Effector memory CD4-positive, alpha-beta T cell (primary cell): ENCODE measurements at places on chromosomes 4 and X.

DNA sequence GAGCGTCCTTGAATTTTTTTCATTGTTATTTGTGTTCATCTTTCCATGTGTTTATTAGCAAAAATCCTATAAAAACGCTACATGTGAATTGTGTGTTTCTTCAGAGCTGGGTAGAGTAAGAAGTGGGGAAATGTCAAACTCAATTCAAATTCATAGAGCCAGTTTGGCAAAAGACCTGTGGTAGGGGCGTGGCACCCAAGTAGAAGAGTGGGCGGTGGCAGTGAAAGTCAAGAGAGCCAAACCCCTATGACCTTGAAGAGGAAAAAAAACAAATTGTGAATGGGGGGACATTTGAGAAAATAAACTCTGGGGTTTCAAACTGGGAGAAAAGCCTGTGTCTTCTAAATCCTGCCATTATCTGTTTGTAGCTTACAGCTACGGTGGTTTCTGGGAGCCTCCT, 4.4 kb upstream of the FOXO4 start:
- peaks cover under 1% of the 10 kb centered on the region for H3K4me1 ChIP-seq
- H3K36me3 ChIP-seq = no peaks in the 10 kb centered on the region
- no peak overlapping the region for H3K4me3 ChIP-seq
- no peak overlapping the region for H3K27ac ChIP-seq

DNA sequence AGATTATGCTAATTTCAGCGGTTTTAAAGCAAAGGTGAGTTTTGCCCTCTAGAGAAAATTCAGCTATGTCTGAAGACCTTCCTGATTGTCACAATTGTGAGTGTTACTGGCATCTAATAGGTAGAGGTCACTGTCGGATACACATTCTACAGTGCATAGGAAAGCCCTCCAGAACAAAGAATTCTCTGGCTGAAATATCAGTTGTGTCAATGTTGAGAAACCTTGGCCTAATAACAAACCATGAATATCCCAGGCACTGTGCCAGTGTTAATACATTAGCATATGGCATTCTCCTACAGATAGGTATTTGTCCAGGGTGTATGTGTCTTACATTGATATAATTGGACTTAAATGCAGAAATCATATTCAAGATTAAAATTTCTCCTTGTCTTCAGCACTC, 294.3 kb downstream of the FSTL5 start:
- H3K36me3 ChIP-seq = no peaks in the 10 kb centered on the region
- H3K4me1 ChIP-seq = no peaks in the 10 kb centered on the region
- H3K27ac ChIP-seq = no peak overlapping the region

DNA sequence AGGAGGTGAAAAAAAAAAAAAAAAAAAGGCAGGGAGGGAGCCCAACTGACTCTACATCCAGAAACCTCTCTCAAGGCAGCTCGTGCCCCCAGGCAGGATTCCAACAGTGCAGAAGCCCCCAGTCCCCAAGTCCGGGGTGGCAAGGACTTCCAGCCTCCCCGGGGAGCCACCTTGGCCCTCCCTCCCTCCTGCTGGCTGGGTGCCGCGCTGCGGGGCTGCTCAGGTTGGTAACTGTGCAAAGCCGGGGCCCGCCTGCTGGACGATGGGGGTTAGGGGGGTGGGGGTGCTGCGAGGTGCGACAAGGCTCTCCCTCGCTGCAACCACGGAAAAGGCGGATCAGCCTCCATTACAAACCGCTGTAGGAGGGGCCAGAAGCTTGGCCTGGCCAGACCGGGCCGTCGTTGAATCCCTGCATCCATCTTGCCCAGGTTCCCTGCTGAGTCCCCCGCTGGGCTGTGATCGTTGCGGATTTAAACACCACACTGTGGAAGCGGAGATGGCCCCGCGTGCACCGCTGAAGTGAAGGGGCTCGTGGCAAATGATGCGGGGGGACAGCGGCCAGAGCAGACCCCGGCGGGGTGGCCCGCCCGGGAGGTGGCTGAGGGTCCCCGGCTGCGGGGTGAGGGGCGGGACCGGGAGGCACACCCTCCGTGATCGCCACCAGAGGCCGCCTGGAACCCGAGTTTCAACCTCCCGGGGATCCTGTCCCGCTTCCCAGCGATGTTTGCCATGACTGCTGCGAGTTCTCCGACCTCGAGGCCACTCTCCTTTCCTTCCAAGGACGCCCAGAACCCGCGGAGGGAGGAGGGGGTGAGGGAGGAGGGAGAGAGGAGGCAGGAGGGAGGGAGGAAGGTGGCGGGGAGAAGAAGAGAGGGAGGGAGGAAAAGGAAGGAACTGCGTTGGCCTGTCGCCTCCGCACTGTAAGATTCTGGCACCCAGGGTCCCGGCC, 58.0 kb upstream of the DDX3X start:
- H3K27me3 ChIP-seq = no peaks in the 10 kb centered on the region
- H3K4me3 ChIP-seq = peak overlapping the region; percentile 54
- no peaks in the 10 kb centered on the region for H3K36me3 ChIP-seq
- H3K4me1 ChIP-seq = peaks cover 7% of the 10 kb centered on the region

DNA sequence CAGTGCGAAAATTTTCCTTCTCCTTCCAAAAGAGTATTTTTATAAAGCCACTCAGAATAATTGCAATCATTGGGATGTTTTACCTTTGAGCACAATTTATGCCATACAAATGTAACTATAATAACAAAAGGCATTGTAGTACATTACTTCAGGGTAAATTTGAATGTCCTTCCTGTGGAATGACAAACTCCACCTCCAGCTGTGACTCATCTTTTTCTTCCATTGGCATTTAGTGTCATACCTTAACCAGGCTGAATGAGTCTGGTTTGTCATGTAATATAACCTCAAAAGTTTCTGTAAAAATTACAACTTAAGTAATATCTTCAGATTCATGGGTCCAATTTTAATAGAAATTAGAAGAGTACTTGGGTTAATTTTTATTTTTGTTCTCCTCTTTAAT, 93.3 kb downstream of the TMEM47 start:
- no peak overlapping the region for H3K27ac ChIP-seq
- no peak overlapping the region for H3K4me3 ChIP-seq
- H3K36me3 ChIP-seq = no peaks in the 10 kb centered on the region
- H3K4me1 ChIP-seq = no peaks in the 10 kb centered on the region
- no peak for DNase-seq

GRCh38 chr4:184450045-184450444, 24.3 kb downstream of the IRF2 start:
- DNase-seq = no peak
- H3K36me3 ChIP-seq = no peaks in the 10 kb centered on the region
- no peaks in the 10 kb centered on the region for H3K27me3 ChIP-seq
- H3K27ac ChIP-seq = no peak overlapping the region

- H3K4me3 ChIP-seq = no peak overlapping the region
- DNase-seq = no peak
- no peaks in the 10 kb centered on the region for H3K27me3 ChIP-seq
- H3K27ac ChIP-seq = no peak overlapping the region
These were observed 3.5 kb downstream of the SERPINA7 start for GRCh38 chrX:106035064-106035463.

- no peak for DNase-seq
- H3K36me3 ChIP-seq = no peaks in the 10 kb centered on the region
- no peak overlapping the region for H3K4me3 ChIP-seq
These were observed 20.4 kb upstream of the GPM6B start for GRCh38 chrX:13837290-13837745.

DNA sequence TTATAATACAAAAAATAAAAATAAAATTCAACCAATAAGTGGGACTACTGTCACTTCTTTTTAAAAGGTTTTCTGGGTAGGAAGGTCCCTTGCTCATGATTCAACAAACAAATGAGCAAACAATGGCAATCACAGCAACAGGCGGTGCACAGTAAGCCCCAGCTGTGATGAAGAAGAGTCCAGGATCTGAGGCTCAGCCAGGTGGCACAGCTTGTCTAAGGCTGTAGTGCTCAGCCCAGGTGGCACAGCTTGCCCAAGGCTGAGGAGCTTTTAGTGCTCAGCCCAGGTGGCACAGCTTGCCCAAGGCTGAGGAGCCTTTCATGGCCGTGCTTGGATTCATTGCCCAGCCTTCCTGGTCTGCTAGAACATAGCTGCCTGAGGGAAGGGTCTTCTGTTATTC, 75.0 kb downstream of the ZFYVE28 start:
- no peaks in the 10 kb centered on the region for H3K27me3 ChIP-seq
- H3K27ac ChIP-seq = no peak overlapping the region
- H3K4me1 ChIP-seq = no peaks in the 10 kb centered on the region
- peaks cover 24% of the 10 kb centered on the region for H3K36me3 ChIP-seq
- H3K4me3 ChIP-seq = no peak overlapping the region

GRCh38 chr4:118352843-118353533, at the start of gene PRSS12:
PRSS12 (minus strand) TSS chr4:118353003; CDS start chr4:118352720, 283 bp downstream.
- DNase-seq = peak; percentile 28
- peaks cover 31% of the 10 kb centered on the region for H3K27me3 ChIP-seq
- no peaks in the 10 kb centered on the region for H3K36me3 ChIP-seq
- H3K4me1 ChIP-seq = no peaks in the 10 kb centered on the region
- peak within 1 kb of the TSS; percentile 44 for H3K4me3 ChIP-seq
- H3K27ac ChIP-seq = no peak within 1 kb of the TSS

DNA sequence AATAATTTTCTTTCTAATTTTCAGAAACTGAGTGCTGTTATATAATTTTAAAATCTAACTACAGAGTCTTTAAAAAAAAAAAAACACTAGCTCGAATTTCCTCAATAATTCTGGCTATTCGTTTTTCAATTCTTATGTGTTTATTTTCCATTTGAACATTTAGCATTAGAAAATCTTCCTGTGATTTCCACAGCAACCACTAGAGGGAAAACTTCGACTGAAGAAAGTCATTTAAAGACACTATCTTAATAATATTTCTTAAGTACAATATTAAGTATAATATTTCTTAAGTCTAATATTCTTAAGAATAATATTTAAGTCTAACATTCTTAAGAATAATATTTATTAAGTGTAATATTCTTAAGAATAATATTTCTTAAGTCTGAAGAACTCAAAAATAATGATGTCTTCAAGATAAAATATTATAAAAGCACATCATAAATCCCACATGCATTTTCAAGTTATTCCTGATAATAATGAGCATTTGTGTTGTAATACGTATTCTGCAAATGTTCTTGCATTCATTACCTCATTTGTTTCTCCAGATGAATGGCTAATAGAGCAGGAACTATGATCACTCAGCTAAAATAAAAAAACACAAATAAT, 118.4 kb upstream of the WDR17 start:
- no peaks in the 10 kb centered on the region for H3K4me1 ChIP-seq
- no peak for DNase-seq
- no peak overlapping the region for H3K27ac ChIP-seq
- no peak overlapping the region for H3K4me3 ChIP-seq
- H3K36me3 ChIP-seq = no peaks in the 10 kb centered on the region
- H3K27me3 ChIP-seq = no peaks in the 10 kb centered on the region

- no peaks in the 10 kb centered on the region for H3K36me3 ChIP-seq
- H3K27me3 ChIP-seq = no peaks in the 10 kb centered on the region
- DNase-seq = no peak
- H3K4me1 ChIP-seq = peaks cover 3% of the 10 kb centered on the region
- H3K27ac ChIP-seq = no peak overlapping the region
These were observed 23.2 kb downstream of the ADD1 start for GRCh38 chr4:2866891-2867290.

DNA sequence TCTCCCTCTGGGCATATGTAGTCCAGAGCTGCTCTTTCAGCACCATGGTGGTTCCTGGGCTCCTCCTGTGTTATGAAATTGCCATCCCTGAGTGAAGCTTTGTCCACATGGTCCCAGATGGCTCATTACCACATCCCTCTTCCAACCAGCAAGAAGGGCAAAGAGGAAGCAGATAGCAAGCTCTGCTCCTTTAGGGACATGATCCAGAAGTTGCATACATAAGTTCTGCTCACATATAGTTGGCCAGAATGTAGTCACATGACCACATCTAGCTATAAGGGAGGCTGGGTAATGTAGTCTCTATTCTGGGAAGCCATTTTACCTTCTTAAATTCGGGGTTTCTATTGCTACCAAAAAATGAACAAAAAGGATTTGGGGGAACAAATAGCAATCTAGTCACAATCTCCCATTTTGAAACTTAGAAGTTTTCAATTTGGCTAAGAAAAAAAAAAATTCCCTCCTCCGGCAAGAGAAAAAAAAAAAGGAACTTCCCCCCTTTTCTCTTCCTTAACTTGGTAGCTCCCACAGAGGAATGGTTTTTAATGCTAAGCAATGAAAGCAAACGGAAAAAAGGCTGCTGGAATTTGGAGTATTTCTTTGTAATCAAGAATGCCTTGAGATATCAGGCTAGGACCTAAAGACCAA, 88.2 kb upstream of the USP9X start:
- no peaks in the 10 kb centered on the region for H3K36me3 ChIP-seq
- H3K27me3 ChIP-seq = no peaks in the 10 kb centered on the region
- no peak for DNase-seq

GRCh38 chr4:11635342-11635741, 206.6 kb upstream of the HS3ST1 start:
- no peaks in the 10 kb centered on the region for H3K36me3 ChIP-seq
- H3K4me1 ChIP-seq = no peaks in the 10 kb centered on the region
- DNase-seq = no peak
- no peak overlapping the region for H3K27ac ChIP-seq
- H3K4me3 ChIP-seq = no peak overlapping the region

GRCh38 chr4:67700116-67700737, 728 bp downstream of the UBA6 start:
- H3K27me3 ChIP-seq = no peaks in the 10 kb centered on the region
- H3K36me3 ChIP-seq = no peaks in the 10 kb centered on the region
- peak overlapping the region; percentile 91 for H3K4me3 ChIP-seq
- DNase-seq = no peak
- peaks cover 4% of the 10 kb centered on the region for H3K4me1 ChIP-seq

- no peaks in the 10 kb centered on the region for H3K27me3 ChIP-seq
- H3K27ac ChIP-seq = no peak overlapping the region
- no peak for DNase-seq
- no peak overlapping the region for H3K4me3 ChIP-seq
- peaks cover 16% of the 10 kb centered on the region for H3K36me3 ChIP-seq
- H3K4me1 ChIP-seq = peaks cover 4% of the 10 kb centered on the region
These were observed 42.8 kb downstream of the BCORL1 start for GRCh38 chrX:130025256-130025655.
